Left lobe of liver (tissue), 2 donors: ENCODE measurements at places on chromosomes 13 and 19. TPM values are rescaled to one million over a fixed set of nuclear protein-coding genes. Genes with fewer than 3 reads are reported as not detected.

DNA sequence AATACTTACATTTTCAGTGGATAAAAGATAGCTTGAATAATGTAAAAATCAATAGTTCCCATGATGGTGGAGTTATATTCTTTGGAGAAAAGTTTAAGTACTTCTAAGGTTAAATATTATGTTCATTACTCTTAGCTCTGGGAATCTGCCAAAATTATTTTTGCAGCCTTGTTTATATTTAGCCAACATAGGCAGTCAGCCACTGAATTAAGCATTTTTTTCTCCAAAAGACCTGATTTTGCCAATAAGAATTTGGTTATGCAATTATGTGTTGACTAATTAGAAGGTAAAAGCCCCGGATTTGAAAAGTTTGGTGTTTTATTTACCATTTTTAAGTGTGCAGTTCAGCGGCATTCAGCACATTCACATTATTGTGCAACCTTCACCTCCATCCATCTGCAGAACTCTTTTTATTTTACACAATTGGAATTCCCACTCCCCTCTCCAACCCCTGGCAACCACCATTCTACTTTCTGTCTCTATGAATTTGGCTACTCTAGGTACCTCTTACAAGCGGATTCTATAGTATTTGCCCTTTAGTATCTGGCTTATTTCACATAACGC, 90.1 kb upstream of the C1QTNF9B start:
- DNase-seq = no peak

DNA sequence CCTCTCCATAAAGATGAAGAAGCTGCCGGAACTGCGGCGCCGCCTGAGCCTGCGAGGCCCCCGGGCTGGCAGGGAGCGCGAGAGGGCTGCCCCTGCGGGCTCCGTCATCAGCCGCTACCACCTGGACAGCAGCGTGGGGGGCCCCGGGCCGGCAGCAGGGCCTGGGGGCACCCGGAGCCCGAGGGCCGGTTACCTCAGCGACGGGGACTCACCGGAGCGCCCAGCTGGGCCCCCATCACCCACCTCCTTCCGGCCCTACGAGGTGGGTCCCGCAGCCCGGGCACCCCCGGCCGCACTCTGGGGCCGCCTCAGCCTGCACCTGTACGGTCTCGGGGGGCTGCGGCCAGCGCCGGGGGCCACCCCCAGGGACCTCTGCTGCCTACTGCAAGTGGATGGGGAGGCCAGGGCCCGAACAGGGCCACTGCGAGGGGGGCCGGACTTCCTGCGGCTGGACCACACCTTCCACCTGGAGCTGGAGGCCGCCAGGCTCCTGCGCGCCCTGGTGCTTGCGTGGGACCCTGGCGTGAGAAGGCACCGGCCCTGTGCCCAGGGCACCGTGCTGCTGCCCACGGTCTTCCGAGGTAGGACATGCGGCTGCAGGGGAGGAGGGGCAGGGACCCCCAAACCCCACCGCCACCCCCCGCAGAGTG, 2.7 kb downstream of the SYDE1 start:
- DNase-seq = no peak

DNA sequence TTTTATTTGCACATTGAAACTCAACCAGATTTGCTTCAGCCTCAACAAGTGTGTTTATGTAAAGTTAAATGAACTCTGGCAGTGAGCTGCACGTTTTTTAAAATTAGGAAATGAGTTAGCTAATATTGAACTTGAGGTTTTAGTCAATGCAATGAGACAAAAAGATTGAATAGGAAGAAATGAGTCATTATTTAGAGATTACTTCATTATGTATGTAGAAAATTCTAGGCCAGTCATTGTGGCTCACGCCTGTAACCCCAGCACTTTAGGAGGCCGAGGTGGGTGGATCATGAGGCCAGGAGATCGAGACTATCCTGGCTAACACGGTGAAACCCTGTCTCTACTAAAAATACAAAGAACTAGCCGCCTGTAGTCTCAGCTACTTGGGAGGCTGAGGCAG, 22.8 kb upstream of the CD70 start:
- DNase-seq = no peak

DNA sequence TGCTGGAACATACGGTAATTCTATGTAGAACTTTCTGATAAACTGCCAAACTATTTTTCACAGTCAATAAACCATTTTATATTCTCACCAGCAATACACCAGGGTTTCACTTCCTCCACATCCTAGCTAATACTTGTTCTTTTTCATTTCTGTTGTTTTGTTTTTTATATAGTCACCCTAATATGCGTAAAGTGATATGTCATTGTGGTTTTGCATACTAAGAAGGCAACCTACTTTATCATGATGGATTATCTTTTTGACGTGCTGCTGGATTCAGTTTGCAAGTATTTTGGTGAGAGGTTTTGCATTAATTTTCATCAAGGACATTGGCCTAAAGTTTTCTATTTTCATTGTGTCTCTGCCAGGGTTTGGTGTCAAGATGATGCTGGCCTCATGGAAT, 1384.1 kb downstream of the UQCRFS1 start:
- no peak for DNase-seq

DNA sequence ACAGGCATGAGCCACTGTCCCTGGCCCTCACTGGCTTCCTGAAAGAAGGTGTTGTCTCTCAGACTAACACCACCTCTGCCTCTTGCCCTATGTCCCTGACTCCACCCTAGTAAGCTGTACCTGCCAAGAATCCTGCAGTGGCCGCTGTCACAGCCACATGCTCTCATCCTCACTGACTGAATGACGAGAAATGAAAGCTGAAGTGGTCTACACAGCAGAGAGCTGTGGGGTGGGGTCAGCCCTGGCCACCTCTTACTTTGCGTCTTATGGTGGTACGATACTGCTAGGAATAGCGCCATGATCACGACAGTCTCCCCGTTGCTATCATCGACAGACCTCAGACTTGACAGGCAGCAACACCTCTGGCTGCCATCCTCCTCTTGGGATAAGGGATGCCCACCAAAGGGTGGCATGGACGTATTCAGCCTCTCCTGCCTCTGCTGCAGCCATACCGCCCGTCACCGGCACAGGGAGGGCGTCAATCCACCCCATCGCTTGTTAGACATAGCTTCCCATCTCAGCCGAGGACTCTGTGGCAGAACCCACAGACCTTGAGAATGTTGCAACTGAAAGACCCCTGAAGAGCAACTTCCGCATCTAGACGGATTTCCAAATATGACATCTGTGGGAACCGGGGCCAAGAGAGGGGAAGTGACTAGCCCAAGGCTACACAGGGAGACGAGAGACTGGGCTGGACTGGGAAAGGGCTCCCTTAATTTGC, 809 bp downstream of the MYO1F start:
- DNase-seq = no peak

GRCh38 chr19:32362318-32362691, 16.9 kb downstream of the ZNF507 start:
- no peak for DNase-seq

The ZNF568 gene
- 1.9 TPM for total RNA-seq

The TMC4 gene
- total RNA-seq = 1.9 TPM

The ESD gene
- 66.4 TPM for total RNA-seq

The CEACAM6 gene
- total RNA-seq = 0.58 TPM

The PRR36 gene
- total RNA-seq = 0.15 TPM

The MRPL4 gene
- total RNA-seq = 43.3 TPM
